ENCODE measurements at places on chromosomes 7 and 10.
A peak's percentile ranks its signal among the peaks of the same experiment; 100 is the strongest.

- no peak for DNase-seq
Measured at GRCh38 chr10:49335364-49335972, 36.5 kb downstream of the C10orf71 start.

- peak; percentile 40 for DNase-seq
Measured at GRCh38 chr10:73998929-73999691, 1.2 kb downstream of the VCL start.

GRCh38 chr10:57788117-57788516, 479.6 kb downstream of the IPMK start:
- no peak for DNase-seq

DNA sequence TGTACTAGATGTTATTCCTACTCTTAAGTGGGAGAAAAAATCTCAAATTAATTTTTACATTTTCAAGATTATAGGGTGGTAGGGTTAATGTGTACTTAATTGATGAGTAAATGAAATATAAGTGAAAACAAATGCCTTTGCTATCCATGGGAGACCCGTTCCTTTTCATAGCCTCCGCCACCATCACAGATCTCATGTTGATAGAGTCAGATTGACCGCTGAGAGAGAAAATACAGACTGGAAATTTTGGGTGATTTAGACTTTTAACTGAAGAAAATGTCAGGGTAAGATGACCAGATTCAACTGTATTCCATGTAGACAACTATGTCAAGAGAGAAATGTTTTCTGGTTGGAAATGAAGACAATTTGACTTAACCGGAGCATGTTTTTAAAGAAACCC, 446.2 kb downstream of the AUTS2 start:
- DNase-seq: no peak

GRCh38 chr10:123771877-123772644, 105.9 kb downstream of the GPR26 start:
- no peak for DNase-seq

DNA sequence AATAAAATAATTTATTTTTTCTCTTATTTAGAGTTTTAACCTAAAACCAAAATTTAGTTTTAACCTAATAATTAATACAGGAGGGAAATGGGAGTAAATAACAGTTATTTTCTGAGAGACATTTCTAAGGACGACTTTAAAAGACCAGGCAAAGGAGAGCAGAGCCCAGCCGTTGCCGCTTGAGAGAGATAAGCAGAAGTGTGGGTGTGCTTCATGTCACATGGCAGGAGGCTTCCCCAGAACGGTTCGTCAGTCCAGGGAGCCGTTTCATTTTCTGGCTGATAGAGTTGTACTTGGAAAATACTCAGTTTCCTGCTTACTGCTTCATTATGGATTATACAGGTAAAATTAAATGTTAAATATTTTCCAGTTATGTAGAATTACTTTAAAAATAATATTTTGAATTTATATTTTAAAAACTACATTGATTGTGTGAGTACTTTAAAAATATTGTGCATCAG, 61.4 kb downstream of the ST7 start:
- no peak for DNase-seq

Measured in dorsolateral prefrontal cortex (tissue), 122 donors.